CD4-positive, alpha-beta memory T cell (primary cell): ENCODE measurements at places on chromosomes 5 and 9. TPM values are rescaled to one million over a fixed set of nuclear protein-coding genes. Genes with fewer than 3 reads are reported as not detected.

SHROOM1 gene
- not detected for polyA plus RNA-seq

DBH gene
- polyA plus RNA-seq: 0.18 TPM

DNA sequence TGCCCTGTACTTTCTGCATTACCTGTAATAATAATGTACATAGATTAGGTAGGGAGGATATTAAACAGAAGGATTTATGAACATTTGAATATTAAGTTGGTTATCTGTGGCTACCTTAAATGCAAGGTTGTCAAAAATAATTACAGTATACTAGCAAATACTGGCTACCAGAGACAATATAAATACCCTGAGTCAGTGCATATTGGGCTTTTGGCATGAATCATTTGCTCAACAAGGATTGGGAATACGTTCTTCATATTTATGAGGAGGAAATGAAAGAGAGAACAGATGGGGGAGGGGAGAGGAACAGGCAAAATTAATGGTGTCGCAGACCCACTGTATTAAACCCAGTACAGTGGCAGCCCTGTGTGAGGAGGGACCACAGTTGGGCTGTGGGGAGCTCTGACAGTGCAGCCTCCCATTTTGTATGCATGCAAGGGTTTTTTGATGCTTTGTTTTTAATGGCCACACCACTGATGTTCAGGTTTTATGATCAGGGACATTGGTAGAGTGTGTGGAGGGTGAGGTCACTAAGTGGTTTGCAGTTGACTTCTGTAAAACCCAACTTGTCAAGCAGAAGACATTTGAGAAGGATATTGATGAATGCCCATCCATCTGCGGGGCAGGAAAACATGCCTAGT lies 56.9 kb downstream of the MVB12B start:
- peaks cover 3% of the 10 kb centered on the region for H3K36me3 ChIP-seq
- H3K4me3 ChIP-seq: no peak overlapping the region
- H3K27ac ChIP-seq: no peak overlapping the region
- H3K27me3 ChIP-seq: no peaks in the 10 kb centered on the region

- no peaks in the 10 kb centered on the region for H3K27me3 ChIP-seq
- peaks cover 17% of the 10 kb centered on the region for H3K4me1 ChIP-seq
- H3K36me3 ChIP-seq: no peaks in the 10 kb centered on the region
- H3K27ac ChIP-seq: no peak overlapping the region
- DNase-seq: no peak
Observed at GRCh38 chr5:96569770-96570169, 92.4 kb upstream of the CAST start.

- no peaks in the 10 kb centered on the region for H3K36me3 ChIP-seq
- H3K27me3 ChIP-seq: no peaks in the 10 kb centered on the region
- DNase-seq: no peak
- no peak overlapping the region for H3K27ac ChIP-seq
- no peak overlapping the region for H3K4me3 ChIP-seq
Observed at GRCh38 chr9:106697390-106697749, 165.6 kb upstream of the ZNF462 start.

GRCh38 chr9:89475891-89476440 lies 21.9 kb downstream of the SEMA4D start:
- no peak for DNase-seq
- peaks cover 32% of the 10 kb centered on the region for H3K36me3 ChIP-seq
- peaks cover 88% of the 10 kb centered on the region for H3K4me1 ChIP-seq
- H3K27ac ChIP-seq: peak overlapping the region; percentile 75

GRCh38 chr5:39765366-39765765 lies 340.6 kb upstream of the DAB2 start:
- H3K27ac ChIP-seq: no peak overlapping the region
- H3K4me1 ChIP-seq: no peaks in the 10 kb centered on the region
- DNase-seq: no peak
- no peaks in the 10 kb centered on the region for H3K36me3 ChIP-seq
- peaks cover 3% of the 10 kb centered on the region for H3K27me3 ChIP-seq

DNA sequence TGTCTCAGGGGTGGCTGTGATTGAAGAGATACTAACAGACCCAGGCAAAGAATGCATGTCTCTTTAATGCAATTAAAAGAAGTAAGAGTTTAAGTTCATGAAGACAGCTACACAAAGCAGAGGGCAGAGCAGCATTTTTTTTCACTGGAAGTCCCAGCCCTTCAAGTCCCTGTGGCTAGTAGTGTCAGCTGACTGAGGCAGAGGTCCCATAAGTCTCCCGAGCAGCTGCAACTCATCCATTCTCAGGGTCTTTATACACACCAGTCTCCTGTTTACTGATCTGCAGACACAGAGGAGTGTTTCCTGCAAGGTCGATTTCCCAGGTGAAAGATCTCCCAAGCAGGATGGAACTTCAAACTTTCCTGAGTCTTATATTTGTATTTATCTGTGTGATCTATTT lies 169.4 kb upstream of the GLRA1 start:
- H3K4me3 ChIP-seq: no peak overlapping the region
- H3K27me3 ChIP-seq: no peaks in the 10 kb centered on the region
- no peak for DNase-seq
- no peaks in the 10 kb centered on the region for H3K4me1 ChIP-seq

GRCh38 chr5:7331131-7331530 lies 64.8 kb upstream of the ADCY2 start:
- H3K36me3 ChIP-seq: no peaks in the 10 kb centered on the region
- no peak overlapping the region for H3K27ac ChIP-seq
- H3K4me1 ChIP-seq: no peaks in the 10 kb centered on the region
- DNase-seq: no peak
- H3K4me3 ChIP-seq: no peak overlapping the region
- no peaks in the 10 kb centered on the region for H3K27me3 ChIP-seq

DNA sequence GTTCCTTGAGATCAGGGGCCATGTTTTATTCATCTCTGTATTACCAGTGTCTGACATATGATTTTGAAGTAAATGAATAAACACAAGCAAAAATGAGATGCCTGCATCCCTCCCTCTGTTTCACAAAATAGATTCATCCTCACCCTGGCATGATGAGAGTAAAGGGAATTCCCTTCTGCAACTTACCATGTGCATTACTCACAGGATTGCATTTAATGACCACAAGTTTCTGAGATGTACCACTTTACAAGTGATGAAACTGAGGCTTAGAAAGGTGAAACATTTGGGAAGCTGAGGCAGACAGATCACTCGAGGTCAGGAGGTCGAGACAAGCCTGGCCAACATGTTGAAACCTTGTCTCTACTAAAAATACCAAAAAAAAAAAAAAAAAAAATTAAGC lies 74.2 kb upstream of the TNFSF8 start:
- no peaks in the 10 kb centered on the region for H3K36me3 ChIP-seq
- no peaks in the 10 kb centered on the region for H3K27me3 ChIP-seq
- no peak overlapping the region for H3K4me3 ChIP-seq

DNA sequence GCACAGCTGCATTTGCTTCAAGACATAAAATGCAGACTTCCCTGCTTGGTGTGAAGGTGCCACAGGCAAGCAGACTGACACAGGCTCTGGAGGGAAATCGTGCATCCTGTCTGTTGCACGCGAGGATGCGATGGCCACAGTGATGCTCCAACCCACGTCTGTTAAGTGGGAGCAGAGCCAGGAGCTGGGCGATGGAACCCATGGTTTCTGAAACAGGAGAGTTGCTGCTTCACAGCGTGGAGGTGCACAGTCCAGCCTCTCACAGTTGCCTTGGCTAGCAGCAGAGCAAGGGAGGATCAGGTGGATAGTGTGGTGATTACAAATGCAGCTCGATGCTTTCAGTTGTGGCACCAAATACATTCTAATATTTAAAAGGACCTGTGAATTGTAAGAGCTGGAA lies 108.8 kb downstream of the TENT4A start:
- H3K4me3 ChIP-seq: no peak overlapping the region
- no peak for DNase-seq
- no peaks in the 10 kb centered on the region for H3K4me1 ChIP-seq
- H3K27me3 ChIP-seq: no peaks in the 10 kb centered on the region
- H3K27ac ChIP-seq: no peak overlapping the region

- H3K4me3 ChIP-seq: no peak overlapping the region
- H3K36me3 ChIP-seq: no peaks in the 10 kb centered on the region
- DNase-seq: no peak
- no peaks in the 10 kb centered on the region for H3K4me1 ChIP-seq
- no peaks in the 10 kb centered on the region for H3K27me3 ChIP-seq
- no peak overlapping the region for H3K27ac ChIP-seq
Observed at GRCh38 chr5:9468060-9468388, 77.9 kb downstream of the SEMA5A start.

DNA sequence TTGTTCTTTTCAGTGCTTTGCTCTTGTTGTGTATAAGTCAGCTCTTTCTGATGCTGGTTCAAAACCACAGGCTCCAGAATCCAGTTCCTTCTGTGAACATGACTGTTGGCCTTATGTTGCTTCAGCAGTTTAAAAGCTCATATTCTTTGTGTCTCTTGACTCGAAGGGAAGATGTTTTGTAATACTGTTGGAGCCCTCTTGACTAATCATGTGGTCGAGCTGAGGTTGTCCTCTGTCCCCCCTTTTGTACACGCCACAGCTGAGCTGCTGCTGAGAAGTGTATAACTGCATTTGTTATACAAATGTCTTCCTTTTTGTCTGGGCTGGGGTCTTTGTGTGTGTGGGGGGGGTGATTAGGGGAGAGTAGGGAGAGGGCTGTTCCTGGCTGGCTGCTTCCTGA lies 35.8 kb downstream of the SLC36A1 start:
- peaks cover 16% of the 10 kb centered on the region for H3K36me3 ChIP-seq
- no peaks in the 10 kb centered on the region for H3K4me1 ChIP-seq
- no peak overlapping the region for H3K27ac ChIP-seq
- no peaks in the 10 kb centered on the region for H3K27me3 ChIP-seq

DNA sequence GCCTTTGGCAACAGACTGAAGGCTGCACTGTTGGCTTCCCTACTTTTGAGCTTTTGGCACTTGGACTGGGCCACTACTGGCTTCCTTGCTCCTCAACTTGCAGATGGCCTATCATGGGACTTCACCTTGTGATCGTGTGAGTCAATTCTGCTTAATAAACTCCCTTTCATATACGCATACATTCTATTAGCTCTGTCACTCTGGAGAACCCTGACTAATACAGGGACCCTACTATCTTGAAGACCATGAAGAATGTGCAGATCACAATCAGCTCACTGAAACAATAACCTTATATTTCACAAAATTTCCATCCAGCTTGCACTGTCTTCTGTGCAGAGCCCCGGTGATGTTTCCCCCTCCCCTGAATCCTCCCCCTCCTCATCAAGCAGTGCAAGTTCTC lies 39.8 kb downstream of the TMEM215 start:
- H3K36me3 ChIP-seq: no peaks in the 10 kb centered on the region
- no peak for DNase-seq
- no peaks in the 10 kb centered on the region for H3K27me3 ChIP-seq
- no peaks in the 10 kb centered on the region for H3K4me1 ChIP-seq

DNA sequence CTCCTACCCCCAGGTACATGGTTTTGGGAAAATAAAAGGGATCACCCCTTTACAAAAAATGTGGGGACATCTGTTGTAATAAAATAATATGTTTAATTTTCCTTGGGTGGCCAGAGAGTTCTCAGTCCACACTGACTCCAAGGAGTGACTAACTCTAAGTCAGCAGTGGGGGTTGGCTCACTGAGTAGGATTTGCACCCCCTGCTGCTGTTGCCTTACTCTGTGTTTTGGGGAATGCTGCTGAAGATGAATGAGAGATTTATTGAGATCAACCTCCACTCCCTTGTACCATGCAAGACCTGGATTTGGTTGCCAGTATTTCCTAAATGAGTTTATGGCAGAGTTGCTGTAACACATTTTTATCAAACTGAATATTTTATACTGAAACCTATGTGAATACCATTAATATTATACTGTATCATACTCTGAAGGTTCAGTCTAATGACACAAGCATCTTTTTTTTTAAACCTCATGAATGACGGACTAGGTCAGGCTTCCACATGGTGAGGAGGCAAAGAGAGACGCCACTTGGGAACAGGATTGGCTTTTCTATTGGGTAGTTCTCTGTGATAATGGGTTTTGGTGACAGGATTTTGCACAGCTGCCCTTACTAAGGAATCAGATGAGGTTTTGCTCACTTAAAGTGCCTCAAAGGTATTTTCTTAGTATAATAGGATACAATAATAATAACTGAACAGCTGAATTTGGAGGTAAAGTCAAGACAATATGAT lies 121.3 kb upstream of the OSMR start:
- no peak overlapping the region for H3K27ac ChIP-seq
- H3K4me1 ChIP-seq: no peaks in the 10 kb centered on the region
- no peaks in the 10 kb centered on the region for H3K27me3 ChIP-seq
- H3K36me3 ChIP-seq: no peaks in the 10 kb centered on the region
